GM04503 (cell line): ENCODE measurements at places on chromosomes 12 and 14.

DNA sequence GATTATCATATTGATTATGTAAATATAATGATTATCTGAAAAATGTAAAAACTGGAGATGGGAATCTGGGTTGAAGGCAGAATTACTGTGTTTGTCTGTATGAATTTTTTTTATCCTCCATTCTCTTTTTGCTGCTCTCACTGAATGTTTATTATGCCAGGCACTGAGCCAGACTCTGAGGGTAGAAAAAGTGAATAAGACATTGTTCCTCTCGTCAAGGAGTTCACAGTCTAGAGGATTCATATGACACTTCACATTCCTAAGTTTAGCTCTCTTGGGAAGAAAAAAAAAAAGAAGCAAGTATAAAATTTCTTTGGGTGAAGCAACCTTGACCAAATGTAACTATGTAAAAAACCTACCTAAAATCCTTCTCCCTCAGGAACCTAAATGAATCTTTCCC lies 120.9 kb upstream of the LMO3 start:
- DNase-seq, result no peak

DNA sequence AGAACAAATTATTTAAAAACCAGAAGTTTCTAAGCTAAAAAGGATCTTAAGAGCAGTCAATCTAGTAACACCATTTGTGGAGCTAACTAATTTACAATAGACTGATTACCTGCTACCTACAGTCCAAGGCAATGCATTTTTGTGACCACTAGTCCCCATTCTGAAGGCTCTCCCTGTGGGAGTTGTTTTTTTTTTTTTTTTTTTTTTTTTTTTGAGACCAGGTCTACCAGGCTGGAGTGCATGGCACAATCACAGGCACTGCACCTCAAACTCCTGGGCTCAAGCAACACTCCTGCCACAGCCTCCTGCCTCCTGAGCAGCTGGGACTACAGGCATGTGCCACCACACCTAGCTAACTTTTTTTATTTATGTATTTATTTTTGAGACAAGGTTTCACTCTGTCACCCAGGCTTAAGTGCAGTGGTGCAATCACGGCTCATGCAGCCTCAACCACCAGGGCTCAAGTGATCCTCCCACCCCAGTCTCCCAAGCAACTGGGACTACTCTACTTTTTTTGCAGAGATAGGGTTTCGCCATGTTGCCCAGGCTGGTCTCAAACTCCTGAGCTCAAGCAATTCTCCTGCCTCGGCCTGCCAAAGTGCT lies 3.9 kb downstream of the GNPTAB start:
- no peak for DNase-seq

DNA sequence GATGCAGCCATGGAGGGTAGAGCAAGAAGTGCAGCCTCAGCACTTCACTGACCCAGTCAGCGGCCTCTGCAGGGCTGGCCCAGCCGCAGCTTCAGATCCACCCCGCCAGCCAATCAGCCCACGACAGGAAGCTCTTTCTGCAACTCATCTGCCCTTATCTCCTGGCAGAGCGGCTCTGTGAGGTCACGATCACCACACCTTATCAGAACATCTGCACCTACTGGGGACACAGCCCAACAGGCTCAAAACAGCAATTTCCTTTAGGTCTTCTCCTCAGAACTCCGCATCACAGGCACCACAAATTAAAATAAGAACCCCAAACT lies 287.3 kb downstream of the BCL11B start:
- DNase-seq, result no peak

GRCh38 chr12:101015044-101015443 lies 195.0 kb downstream of the SLC5A8 start:
- DNase-seq, result no peak
